Fibroblast of skin of left quadriceps (primary cell): ENCODE measurements at places on chromosomes 7 and 10.
A peak's percentile ranks its signal among the peaks of the same experiment; 100 is the strongest.

DNA sequence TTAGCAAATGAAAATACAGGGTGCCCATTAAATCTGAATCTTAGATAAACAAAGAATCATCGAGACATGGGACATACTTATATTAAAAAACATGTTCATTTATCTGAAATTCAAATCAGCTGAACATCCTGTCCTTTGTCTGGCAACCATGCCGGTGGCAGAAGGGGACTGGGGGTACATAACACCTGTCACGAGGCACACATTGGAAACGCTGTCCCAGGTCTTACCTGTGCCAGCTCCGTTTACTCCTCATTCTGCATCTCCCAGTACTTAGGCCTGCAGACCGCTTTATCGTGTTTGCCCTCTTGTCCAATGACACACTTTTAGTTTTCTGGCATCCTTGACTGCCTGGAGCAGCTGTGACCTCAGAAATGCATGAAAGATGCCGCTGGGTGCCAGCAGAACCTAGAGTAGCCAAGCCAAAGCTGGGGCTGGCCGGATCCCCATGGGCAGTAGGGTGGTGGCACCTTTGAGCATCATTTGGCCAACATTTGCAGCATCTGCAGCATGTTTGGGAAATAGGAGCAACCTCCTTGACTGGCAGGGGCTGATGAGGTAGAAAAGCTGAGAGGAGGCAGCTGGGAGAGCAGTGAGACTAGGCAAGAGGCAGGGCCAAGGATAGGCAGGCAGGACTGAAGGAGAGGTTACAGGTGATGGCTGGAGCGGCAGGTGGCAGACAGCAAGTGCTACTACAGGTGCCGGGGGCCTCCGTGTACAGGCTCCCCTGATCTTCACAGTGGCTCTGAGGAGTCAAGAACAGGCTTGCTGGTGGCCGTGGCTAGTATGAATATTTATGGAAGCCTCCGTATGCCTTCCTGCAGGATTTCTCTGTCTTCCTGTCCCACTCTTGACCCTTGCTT, 62.3 kb upstream of the BTBD16 start:
- DNase-seq: no peak

- DNase-seq: peak; percentile 93
Measured at GRCh38 chr10:70656489-70656888, 15.8 kb upstream of the ADAMTS14 start.

- no peak for DNase-seq
Measured at GRCh38 chr10:49369216-49370162, 26.4 kb downstream of the DRGX start.

DNA sequence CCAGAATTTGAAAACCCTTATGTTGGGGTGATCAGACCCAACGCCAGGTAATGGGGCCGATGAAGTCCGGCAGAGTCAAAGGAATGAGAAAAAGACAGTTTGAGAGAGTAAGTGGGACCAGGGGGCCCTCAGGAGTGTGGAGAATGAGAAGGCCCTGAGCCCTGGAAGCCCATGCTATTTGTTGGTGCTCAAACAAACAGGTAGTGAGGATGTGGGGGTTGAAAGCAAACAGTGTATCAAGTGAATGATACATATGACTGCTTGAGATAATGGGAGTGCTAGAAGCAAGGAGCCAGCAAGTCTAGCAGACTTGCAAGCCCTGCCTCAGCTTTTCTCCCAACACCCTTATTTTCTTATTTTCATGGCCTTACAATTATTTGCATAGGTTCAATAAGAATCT, 11.2 kb upstream of the SEPTIN14 start:
- DNase-seq: no peak

DNA sequence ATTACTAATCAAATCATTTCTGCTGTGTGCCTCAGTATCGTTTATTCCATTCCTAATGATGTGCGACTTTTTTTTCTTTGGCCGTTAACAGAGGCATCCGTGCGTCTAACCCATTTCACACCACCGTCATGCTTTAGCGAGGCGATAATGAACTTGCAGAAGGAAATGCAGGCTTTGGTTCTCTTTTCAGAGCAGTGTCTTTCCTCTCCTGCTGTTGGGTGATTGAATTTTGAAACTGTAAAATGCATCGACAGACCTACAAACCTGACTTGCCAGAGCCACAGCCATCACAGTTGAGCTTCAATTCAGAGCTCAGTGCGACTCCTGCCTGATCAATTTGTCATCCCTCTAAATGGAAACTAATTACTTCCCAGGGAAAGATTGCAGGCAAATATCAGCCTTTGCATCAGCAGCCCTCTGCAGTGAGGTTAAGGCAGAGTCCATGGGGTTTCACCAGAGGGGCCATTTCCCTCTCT, 486.0 kb upstream of the GALNT17 start:
- DNase-seq: no peak
